ENCODE measurements at places on chromosomes 11 and 22. TPM values are rescaled to one million over a fixed set of nuclear protein-coding genes. Genes with fewer than 3 reads are reported as not detected.

Gene STIP1
- total RNA-seq = 125 TPM

Gene CNTF
- total RNA-seq = 1.1 TPM

Gene CYB561A3
- total RNA-seq = 86.6 TPM

Gene ASCL2
- total RNA-seq = not detected

Gene SCGB1A1
- not detected for total RNA-seq
